ENCODE measurements at places on chromosomes 13 and 19.

- DNase-seq: no peak
Observed at GRCh38 chr19:7902796-7903243, 857 bp upstream of the MAP2K7 start.

DNA sequence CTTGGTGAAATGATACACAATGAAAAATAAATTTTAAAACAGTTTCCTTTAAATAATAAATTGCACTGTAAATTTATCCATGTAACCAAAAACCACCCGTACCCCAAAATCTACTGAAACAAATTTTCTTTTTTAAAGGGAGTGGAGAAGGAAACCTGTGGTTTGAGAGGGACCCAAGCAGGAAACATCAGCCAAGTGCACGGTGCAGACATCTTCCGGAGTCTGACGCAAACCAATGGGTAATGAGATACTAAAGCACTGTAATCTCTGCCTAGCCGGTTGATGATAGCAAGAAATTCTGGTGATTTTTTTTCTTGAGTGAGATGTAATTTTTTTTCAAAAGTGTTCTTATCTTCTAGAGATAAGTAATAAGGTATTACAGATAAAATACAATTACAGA, 115.4 kb downstream of the ABCC4 start:
- DNase-seq: no peak

GRCh38 chr13:45015300-45015699, 26.0 kb downstream of the GPALPP1 start:
- no peak for DNase-seq

GRCh38 chr19:15166700-15167099, 34.1 kb downstream of the NOTCH3 start:
- DNase-seq: no peak

DNA sequence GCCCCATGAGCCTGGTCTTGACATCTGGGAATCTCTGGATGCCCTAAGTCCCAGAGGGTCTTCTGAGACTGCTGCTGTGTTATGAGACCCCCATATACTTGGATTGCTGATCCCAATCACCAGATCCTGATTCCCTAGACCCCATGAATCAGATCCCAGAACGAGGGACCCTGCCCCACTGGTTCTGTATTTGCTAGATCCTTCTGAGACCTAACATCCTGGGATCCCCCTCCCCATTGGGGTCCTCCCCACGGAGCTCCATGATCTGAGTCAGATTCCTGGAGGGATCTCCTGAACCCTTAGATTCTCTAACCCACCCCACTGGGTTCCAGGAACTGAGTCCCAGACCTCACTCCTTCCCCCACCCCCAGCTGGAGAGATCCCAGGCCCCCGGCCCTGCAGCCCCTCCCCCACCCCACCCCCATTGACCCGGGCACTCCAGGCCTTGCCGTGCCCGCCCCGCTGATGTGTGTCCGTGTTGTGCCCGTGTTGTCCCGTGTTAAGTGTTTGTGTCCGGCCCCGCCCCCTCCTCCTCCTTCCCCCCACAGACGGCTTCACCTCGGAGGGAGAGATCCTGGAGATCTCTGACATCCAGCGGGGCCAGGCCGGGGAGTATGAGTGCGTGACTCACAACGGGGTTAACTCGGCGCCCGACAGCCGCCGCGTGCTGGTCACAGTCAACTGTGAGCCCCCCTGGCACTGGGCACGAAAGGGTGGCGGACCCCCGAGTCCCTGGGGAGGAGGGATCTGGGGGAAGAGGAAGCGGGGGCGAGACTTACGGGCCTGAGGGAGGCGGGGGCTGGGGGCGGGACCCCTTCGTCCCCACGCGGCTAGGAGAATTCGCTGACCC, 15.0 kb downstream of the IGLON5 start:
- no peak for DNase-seq

GRCh38 chr13:104450006-104450405, 1383.8 kb upstream of the SLC10A2 start:
- no peak for DNase-seq

Data from activated CD8-positive, alpha-beta memory T cell treated with anti-CD3 and anti-CD28 coated beads for 48 hours (primary cell).